NCI-H460 (cell line): ENCODE measurements at places on chromosomes 12 and 14.

GRCh38 chr12:69000074-69000473 lies 67.1 kb upstream of the CPM start:
- no peak for DNase-seq

GRCh38 chr14:73386342-73386741 lies 72.0 kb downstream of the NUMB start:
- DNase-seq = no peak

DNA sequence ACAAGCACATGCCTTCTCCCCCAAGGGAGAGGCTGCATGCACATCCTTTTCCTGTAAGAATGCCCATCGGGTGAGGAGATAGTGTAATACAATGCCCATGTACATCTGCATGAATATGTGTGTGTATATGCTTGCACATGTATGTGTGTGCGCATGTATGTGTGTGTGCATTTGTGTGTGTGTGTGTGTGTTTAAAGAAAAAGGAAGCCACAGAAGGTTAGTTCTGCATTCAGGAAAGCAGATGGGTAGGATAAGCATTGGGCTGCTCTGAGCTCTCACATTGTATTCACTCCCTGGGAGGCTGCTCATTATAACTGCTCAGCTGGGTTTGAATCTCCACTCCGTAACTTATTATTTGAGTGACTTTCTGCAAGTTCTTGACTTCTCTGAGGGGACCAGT lies 74.3 kb downstream of the GALNT8 start:
- DNase-seq = no peak

- DNase-seq = no peak
Observed at GRCh38 chr14:91987192-91987591, 39.7 kb upstream of the FBLN5 start.

- DNase-seq = no peak
Observed at GRCh38 chr14:79111987-79112501, 941.9 kb downstream of the NRXN3 start.

DNA sequence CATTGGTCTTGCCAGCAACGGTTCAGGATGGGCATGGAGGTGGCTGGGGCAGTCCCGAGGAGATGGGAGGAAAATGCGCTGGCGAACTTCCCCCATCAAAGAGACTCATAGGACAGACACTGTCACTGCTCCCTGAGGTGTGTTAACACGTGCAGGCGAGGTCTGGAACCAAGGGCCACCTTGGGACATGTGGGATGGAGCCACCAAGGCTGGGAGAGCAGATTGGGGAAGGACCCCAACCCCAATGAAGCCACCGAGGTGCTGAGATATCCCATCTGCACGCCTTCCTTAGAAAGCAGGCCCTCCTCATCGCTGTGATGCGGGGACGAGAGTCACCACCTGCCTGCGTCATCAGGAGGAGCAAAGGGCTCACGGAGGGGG lies 16.9 kb upstream of the BEGAIN start:
- DNase-seq = no peak

DNA sequence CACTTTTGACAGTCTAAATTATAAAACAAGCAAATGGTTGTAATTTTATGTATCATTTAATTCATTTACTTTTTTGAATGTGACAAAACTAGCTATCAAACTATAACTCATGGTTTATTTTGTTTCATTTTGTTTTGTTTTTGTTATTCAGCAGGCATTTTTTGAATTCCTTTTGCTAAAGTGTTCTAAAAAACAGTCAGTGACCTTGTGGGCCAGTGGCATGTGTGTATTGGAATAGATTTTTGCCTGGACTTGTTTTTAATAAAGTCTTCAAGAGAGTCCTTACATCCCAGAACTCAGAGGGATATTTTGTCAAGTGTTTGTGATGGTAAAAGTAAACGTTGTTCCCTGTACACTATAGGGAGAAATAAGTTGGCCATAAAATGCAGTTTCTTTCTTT lies 369.7 kb upstream of the SYT1 start:
- DNase-seq = no peak

GRCh38 chr12:128442096-128442495 lies 175.1 kb downstream of the TMEM132C start:
- no peak for DNase-seq

GRCh38 chr14:92659765-92660561 lies 88.5 kb downstream of the LGMN start:
- DNase-seq = no peak

DNA sequence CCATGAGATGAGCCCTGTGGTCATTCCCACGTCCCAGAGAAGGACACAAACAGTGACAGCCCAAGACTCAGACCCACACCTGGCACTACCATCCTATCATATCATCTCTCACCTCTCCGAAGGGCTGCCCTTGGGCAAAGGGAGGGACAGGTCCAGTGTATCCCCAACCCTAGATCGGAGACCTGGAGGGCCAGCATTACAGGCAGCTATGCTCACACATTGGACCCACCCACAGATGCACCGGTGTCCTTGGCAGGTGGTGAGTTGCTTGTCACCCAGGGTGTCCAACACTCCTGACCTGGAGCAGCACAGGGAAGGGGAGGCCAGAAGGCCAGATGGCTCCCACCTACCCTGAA lies 117.4 kb downstream of the DICER1 start:
- DNase-seq = no peak

DNA sequence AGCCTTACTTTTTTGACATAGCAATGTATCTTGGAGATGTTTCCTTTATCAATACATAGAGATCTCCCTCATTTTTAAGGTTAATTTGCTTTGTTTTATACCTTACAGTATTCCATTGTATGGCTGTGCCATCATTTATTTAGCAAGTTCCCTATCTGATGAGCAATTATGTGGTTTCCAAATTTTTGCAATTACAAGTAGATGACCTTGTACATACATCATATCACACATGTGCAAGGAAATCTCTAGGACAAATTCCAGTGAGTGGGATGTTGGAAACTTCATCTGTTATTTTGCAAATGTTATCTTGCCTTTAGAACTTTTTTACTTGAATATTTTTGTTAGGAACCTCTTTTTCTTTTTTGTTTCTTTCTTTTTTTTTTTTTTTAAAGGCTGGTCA lies 49.7 kb downstream of the DRAM1 start:
- no peak for DNase-seq

DNA sequence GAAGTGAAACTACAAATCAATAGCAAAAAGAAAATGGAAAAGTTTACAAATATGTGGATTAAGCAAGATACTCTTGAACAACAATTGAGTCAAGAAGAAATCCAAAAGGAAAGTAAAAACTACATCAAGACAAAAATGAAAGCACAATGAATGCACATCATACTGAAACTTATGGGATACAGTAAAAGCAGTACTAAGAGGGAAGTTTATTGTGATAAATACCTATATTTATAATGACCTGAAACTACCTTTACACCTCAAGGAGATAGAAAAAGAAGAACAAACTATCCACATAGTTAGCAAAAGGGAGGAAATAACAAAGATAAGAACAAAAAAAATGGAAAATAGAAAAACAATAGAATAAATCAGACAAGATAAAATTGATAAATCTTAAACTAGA lies 375.0 kb downstream of the TRHDE start:
- DNase-seq = no peak

- no peak for DNase-seq
Observed at GRCh38 chr12:75432924-75433323, 42.0 kb downstream of the GLIPR1L2 start.
